Activated T-cell treated with anti-CD3 and anti-CD28 coated beads for 1 hour (primary cell): ENCODE measurements at places on chromosomes 7 and 10.

DNA sequence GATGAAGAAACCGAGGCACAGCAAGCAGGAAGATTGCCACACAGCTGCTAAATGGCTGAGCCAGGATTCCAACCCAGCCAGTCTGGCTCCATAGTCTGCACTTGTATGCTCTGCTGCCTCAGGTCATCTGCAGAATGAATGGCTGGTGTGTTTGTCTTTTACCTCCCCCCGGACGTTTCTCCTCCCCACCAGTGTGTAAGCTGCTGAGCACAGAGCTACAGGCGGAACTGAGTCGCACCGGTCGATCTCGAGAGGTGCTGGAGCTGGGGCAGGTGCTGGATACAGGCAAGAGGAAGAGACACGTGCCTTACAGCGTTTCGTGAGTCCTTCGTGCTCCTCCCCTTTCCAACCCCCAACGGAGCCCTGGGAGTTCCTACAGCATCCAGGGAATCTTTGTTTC lies 2.6 kb downstream of the CNPY4 start:
- no peak for DNase-seq

DNA sequence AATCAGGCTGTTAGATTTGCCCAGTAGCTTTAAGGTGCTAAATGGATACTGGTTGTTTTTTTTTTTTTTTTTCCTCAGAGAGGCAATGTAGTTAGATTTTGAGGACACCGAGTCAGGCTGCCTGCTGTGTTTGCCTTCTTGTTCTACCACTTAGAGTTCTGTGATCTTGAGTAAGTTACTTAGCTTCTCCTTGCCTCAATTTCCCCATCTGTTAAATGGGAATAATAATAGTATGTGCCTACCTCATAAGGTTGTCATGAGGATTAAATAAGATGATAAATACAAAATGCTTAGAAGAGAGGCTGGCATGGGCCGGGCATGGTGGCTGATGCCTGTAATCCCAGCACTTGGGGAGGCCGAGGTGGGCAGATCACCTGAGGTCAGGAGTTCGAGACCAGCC lies 14.6 kb downstream of the MORN4 start:
- no peak for DNase-seq

DNA sequence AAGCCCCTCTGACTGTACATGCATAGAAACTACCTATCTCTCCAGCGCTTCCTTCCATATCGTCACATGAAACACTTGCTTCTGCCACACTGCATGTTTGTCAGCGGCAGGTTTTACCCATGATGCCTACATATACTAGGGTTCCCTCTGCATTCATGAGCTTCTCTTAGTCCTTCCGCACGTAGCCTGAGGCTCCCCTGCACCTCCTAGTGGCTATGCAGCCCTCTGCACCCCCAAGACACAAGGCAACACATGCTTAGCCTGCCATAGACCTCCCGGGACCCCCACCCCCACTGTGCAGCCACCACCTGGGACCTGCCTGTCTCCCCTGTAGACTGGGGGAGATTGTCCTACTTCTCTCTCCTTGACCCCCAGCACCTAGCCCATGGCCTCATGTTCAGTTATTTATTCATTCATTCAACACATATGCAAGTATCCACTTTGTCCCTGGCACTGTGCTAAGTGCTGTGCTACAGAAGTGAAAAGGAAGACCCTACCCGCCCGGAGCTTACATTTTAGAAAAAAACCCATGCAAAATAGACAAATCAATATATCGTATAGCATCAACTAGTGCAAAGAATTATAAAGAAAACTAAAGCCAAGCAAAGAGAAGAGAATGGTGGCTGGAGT lies 23.5 kb downstream of the TMEM273 start:
- DNase-seq: no peak

GRCh38 chr7:85483177-85483576 lies 296.3 kb upstream of the SEMA3D start:
- no peak for DNase-seq

- no peak for DNase-seq
These were observed 31.3 kb downstream of the CTBP2 start for GRCh38 chr10:125129076-125129458.

DNA sequence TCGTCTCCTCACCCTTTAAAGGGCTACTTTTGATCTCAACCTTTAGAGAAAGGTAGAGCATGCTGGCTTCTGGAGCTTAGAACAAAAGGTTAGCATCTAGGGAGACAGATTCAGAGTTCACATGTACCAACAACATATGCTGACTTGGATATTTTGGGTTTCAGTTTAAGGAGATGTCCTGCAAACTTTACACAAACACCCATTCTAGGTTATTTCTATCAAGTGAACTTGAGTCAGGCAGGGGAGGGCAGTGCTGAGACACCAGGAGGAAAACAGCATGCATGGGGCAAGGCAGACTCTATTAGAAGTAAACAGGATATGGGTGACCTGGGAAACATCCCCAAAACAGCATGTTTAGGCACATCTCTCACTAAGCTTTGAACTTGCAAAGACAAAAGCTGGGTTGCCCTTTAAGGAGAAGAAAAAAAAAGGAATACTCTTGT lies 43.8 kb downstream of the ARL4A start:
- DNase-seq: no peak
